ENCODE measurements at places on chromosomes 2 and 18. TPM values are rescaled to one million over a fixed set of nuclear protein-coding genes. Genes with fewer than 3 reads are reported as not detected.

GKN1 gene
- not detected for total RNA-seq

CCDC74B gene
- total RNA-seq, result 0.44 TPM

CCDC195 gene
- not detected for total RNA-seq

SYT4 gene
- total RNA-seq, result not detected

HRH4 gene
- 0.33 TPM for total RNA-seq

TCF7L1 gene
- 7.0 TPM for total RNA-seq

PTPN18 gene
- total RNA-seq, result 13.9 TPM

DSG4 gene
- total RNA-seq, result not detected

POTEE gene
- not detected for total RNA-seq

FSIP2 gene
- 0.05 TPM for total RNA-seq

DCDC2C gene
- total RNA-seq, result not detected

CNTNAP5 gene
- not detected for total RNA-seq

CRACDL gene
- 3.0 TPM for total RNA-seq

ITGA6 gene
- total RNA-seq, result 42.0 TPM

FSHR gene
- total RNA-seq, result not detected

WNT10A gene
- total RNA-seq, result not detected

SPATA3 gene
- total RNA-seq, result not detected

DNA sequence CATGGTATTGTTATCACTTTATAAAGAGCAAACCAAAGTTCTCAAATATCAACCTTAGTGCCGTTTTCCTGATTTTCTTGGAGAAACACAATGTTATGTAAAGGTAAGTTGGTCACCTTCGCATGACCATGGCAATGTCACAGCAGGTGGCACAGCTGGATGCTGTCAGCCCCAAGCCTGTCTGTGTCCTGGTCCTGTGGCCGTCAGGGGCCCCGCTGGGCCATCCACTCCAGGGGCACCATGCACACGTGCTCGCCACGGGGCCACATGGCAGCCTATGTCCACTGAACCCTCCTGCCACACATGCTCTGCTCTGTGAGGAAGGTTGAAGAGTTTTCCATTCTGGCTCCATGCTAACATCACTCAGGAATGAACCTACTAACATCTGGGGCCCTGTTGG, 85.9 kb downstream of the EIPR1 start:
- H3K27me3 ChIP-seq, result no peaks in the 10 kb centered on the region
- no peaks in the 10 kb centered on the region for H3K36me3 ChIP-seq
- no peak overlapping the region for H3K4me3 ChIP-seq
- H3K27ac ChIP-seq, result no peak overlapping the region

GRCh38 chr18:22346401-22346952, 71.2 kb downstream of the CTAGE1 start:
- H3K27ac ChIP-seq, result peak overlapping the region; percentile 96
- no peaks in the 10 kb centered on the region for H3K36me3 ChIP-seq
- peak overlapping the region; percentile 70 for H3K4me3 ChIP-seq
- DNase-seq, result peak; percentile 63

- DNase-seq, result no peak
- H3K4me1 ChIP-seq, result no peaks in the 10 kb centered on the region
- no peak overlapping the region for H3K27ac ChIP-seq
- no peaks in the 10 kb centered on the region for H3K27me3 ChIP-seq
- H3K36me3 ChIP-seq, result peaks cover 12% of the 10 kb centered on the region
These were observed 14.7 kb upstream of the TTC32 start for GRCh38 chr2:19916385-19916950.

- peaks cover 88% of the 10 kb centered on the region for H3K4me1 ChIP-seq
- peak overlapping the region; percentile 77 for H3K27ac ChIP-seq
- H3K36me3 ChIP-seq, result no peaks in the 10 kb centered on the region
- DNase-seq, result no peak
These were observed 2.7 kb downstream of the STARD7 start for GRCh38 chr2:96205888-96206287.

DNA sequence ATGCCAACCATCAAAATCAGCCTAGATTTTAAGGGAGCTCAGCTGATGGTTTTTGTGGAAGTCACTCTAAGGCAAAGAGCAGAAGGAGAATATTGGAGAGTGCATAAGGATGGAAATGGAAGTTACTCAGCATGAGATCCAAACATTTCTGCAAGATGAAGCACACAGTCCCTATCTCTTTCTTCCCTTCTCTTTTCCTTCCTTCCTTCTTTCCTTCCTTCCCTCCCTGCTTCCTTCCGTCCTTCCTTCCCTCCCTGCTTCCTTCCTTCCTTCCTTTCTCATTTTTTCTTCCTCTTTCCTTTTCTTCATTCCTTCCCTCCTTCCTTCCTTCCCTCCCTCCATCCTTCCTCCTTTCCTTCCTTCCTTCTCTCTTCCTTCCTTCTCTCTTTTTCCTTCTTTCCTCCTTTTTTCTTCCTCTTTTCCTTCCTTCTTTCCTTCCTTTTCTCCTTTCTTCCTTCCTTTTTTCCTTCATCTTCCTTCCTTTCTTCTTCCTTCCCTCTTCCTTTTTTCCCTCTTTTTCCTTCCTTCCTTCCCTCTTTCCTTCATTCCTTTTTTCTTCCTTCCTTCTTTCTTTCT, 727.9 kb upstream of the CDH2 start:
- no peak for DNase-seq
- no peaks in the 10 kb centered on the region for H3K27me3 ChIP-seq
- H3K4me1 ChIP-seq, result no peaks in the 10 kb centered on the region
- H3K36me3 ChIP-seq, result no peaks in the 10 kb centered on the region
- no peak overlapping the region for H3K4me3 ChIP-seq
- H3K27ac ChIP-seq, result no peak overlapping the region

GRCh38 chr2:36397728-36398413, 42.3 kb downstream of the CRIM1 start:
- H3K27ac ChIP-seq, result peak overlapping the region; percentile 5
- H3K4me1 ChIP-seq, result peaks cover 47% of the 10 kb centered on the region
- H3K27me3 ChIP-seq, result no peaks in the 10 kb centered on the region

- no peak for DNase-seq
- H3K36me3 ChIP-seq, result peaks cover 3% of the 10 kb centered on the region
- H3K4me3 ChIP-seq, result no peak overlapping the region
- no peaks in the 10 kb centered on the region for H3K27me3 ChIP-seq
These were observed 83.4 kb downstream of the TTC27 start for GRCh38 chr2:32711219-32711618.

GRCh38 chr18:75034937-75035336, 174.0 kb downstream of the PTGR3 start:
- no peak overlapping the region for H3K27ac ChIP-seq
- no peak for DNase-seq
- H3K4me3 ChIP-seq, result no peak overlapping the region
- H3K36me3 ChIP-seq, result no peaks in the 10 kb centered on the region
- no peaks in the 10 kb centered on the region for H3K27me3 ChIP-seq
- H3K4me1 ChIP-seq, result peaks cover 11% of the 10 kb centered on the region

GRCh38 chr2:15693926-15694588, 102.4 kb downstream of the DDX1 start:
- H3K36me3 ChIP-seq, result no peaks in the 10 kb centered on the region
- H3K4me3 ChIP-seq, result no peak overlapping the region

DNA sequence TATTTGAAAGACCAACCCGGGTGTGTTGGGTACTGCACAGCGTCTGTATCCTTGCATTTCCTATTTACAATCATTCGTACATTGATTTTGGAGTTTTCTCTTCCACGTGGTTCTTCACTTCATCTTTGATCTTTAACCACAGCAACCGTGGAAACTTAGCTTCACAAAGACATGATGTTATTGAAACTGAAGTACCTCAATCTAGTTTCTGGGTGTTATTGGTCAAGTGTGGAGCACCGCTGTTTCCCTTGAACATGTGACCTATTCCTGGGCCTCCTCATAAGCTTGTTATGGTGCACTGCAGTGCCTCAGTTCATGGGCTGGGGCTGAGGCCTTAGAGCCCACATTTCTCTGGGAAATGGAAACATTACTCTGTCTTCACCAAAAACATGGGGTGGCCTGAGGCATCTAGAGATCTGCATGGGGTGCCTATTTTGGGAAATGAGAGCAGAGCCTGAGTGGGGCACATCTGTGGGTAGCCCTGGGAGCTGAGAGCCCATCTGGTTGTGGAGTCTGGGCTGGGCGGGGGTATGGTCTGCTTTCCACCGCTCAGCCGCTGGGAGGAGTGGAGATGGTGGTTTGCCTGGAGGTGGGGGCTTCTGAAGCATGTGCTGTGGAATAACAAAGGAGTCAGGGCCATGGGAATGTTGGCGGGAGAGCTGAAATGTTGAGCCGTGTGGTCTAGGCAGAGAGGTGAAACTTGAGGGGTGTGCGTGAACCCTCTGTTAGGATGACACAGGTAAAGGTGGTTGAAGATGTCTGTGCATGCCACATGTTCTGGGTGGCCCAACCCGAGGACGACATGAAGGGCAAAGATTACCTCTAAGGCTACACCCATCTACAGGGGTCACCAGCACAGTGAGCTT, 37.4 kb downstream of the ZNF236 start:
- H3K27ac ChIP-seq, result no peak overlapping the region
- peaks cover 51% of the 10 kb centered on the region for H3K36me3 ChIP-seq
- H3K4me1 ChIP-seq, result no peaks in the 10 kb centered on the region
- no peak for DNase-seq

- H3K27me3 ChIP-seq, result no peaks in the 10 kb centered on the region
- H3K27ac ChIP-seq, result peak overlapping the region; percentile 75
- peaks cover 59% of the 10 kb centered on the region for H3K4me1 ChIP-seq
- H3K4me3 ChIP-seq, result no peak overlapping the region
- no peaks in the 10 kb centered on the region for H3K36me3 ChIP-seq
These were observed 21.4 kb upstream of the RHOB start for GRCh38 chr2:20425371-20425881.

GRCh38 chr2:71816815-71817214, 330.8 kb downstream of the CYP26B1 start:
- H3K27ac ChIP-seq, result no peak overlapping the region
- DNase-seq, result peak; percentile 46

- H3K27ac ChIP-seq, result no peak overlapping the region
- peak; percentile 33 for DNase-seq
- peak overlapping the region; percentile 59 for H3K4me3 ChIP-seq
- H3K27me3 ChIP-seq, result peaks cover 97% of the 10 kb centered on the region
- peaks cover 65% of the 10 kb centered on the region for H3K4me1 ChIP-seq
- no peaks in the 10 kb centered on the region for H3K36me3 ChIP-seq
These were observed 762 bp upstream of the GAD1 start for GRCh38 chr2:170815746-170816503.

DNA sequence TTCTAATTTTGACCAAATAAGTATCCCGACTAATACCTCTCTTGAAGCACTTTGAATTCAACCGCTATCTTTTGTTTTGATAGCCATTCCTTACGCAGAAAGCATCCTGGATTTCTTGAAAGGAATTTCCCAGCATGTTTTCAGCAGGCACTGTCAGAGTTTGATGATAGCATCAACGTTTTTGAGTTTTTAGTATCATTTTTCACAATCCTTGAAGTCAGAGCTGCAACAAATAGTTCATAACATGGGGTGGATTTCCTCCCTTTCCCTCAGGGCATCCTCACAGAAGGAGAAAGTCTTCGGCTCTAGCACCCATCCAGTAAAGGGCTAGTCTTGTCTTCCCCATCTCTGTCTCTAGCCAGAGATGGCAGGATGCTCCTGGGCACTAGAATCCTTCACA, 46.2 kb downstream of the ANKRD44 start:
- no peaks in the 10 kb centered on the region for H3K36me3 ChIP-seq
- DNase-seq, result no peak
- no peak overlapping the region for H3K4me3 ChIP-seq
- peaks cover 14% of the 10 kb centered on the region for H3K4me1 ChIP-seq
- no peaks in the 10 kb centered on the region for H3K27me3 ChIP-seq

DNA sequence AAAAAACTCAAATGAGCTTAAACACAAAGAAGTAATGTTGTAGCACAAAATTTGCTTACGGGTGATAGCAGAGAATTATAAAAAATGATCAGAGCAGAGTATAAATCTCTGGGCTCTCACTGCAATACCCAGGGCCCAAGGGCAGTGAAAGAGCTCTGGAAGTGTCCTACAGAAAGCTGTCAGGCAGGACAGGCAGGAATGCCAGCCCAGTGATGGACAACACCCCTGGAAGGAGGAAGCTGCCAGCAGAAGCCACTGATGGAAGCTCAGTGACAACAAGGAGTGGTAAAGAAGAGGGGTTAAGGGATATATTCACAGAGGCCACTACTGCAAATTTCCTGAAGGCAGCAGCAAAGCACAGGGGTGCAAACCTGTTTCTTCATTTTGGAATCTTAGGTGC, 214.9 kb downstream of the L3MBTL4 start:
- DNase-seq, result no peak
- no peak overlapping the region for H3K27ac ChIP-seq
- no peaks in the 10 kb centered on the region for H3K36me3 ChIP-seq
- H3K4me1 ChIP-seq, result no peaks in the 10 kb centered on the region
- H3K4me3 ChIP-seq, result no peak overlapping the region
- no peaks in the 10 kb centered on the region for H3K27me3 ChIP-seq

- H3K4me1 ChIP-seq, result no peaks in the 10 kb centered on the region
- H3K27me3 ChIP-seq, result no peaks in the 10 kb centered on the region
- no peaks in the 10 kb centered on the region for H3K36me3 ChIP-seq
- DNase-seq, result no peak
These were observed 171.0 kb downstream of the OSR1 start for GRCh38 chr2:19187323-19188020.

GRCh38 chr2:18047896-18048657, 169.6 kb downstream of the KCNS3 start:
- peaks cover 17% of the 10 kb centered on the region for H3K4me1 ChIP-seq
- H3K27ac ChIP-seq, result peak overlapping the region; percentile 56
- no peaks in the 10 kb centered on the region for H3K36me3 ChIP-seq
- no peak overlapping the region for H3K4me3 ChIP-seq

GRCh38 chr2:63488118-63488713, 100.1 kb downstream of the WDPCP start:
- no peak overlapping the region for H3K4me3 ChIP-seq
- no peaks in the 10 kb centered on the region for H3K4me1 ChIP-seq
- H3K27me3 ChIP-seq, result no peaks in the 10 kb centered on the region
- no peak for DNase-seq
- H3K36me3 ChIP-seq, result no peaks in the 10 kb centered on the region

- H3K4me3 ChIP-seq, result no peak overlapping the region
- no peak for DNase-seq
- H3K36me3 ChIP-seq, result no peaks in the 10 kb centered on the region
- H3K27ac ChIP-seq, result peak overlapping the region; percentile 14
- H3K27me3 ChIP-seq, result no peaks in the 10 kb centered on the region
These were observed 240.0 kb upstream of the NT5C1B start for GRCh38 chr2:18829251-18829902.

- H3K27ac ChIP-seq, result no peak overlapping the region
- no peaks in the 10 kb centered on the region for H3K27me3 ChIP-seq
- no peaks in the 10 kb centered on the region for H3K36me3 ChIP-seq
- H3K4me1 ChIP-seq, result no peaks in the 10 kb centered on the region
- no peak for DNase-seq
These were observed 185.0 kb upstream of the TMEFF2 start for GRCh38 chr2:192379736-192380135.

GRCh38 chr2:26845021-26845420, 2.9 kb upstream of the DPYSL5 start:
- DNase-seq, result no peak
- peaks cover 100% of the 10 kb centered on the region for H3K27me3 ChIP-seq
- peaks cover 37% of the 10 kb centered on the region for H3K4me1 ChIP-seq
- H3K4me3 ChIP-seq, result no peak overlapping the region
- no peak overlapping the region for H3K27ac ChIP-seq

DNA sequence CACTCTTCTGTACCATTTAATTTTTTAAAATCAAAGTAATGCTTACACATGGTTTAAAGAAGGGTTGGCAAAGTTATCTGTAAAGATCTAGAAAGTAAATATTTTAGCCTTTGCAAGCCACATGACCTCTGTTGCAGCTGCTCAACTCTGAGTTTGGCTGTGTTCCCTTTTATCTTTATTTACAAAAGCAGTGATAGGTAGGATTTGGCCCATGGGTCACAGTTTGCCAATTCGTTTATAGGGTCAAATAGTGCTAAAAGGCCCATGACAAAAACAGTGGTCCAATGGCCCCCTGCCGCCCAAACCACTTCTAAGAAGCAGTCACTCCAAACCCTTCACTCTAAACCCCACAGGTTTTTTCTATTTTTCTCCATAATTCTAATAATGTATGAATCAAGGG, 124.8 kb downstream of the PARD3B start:
- H3K36me3 ChIP-seq, result no peaks in the 10 kb centered on the region
- no peak overlapping the region for H3K4me3 ChIP-seq
- DNase-seq, result no peak
- H3K4me1 ChIP-seq, result peaks cover 16% of the 10 kb centered on the region
